ENCODE measurements at places on chromosomes 5 and 9.
A peak's percentile ranks its signal among the peaks of the same experiment; 100 is the strongest.

- no peak for DNase-seq
Observed at GRCh38 chr5:155434681-155435080, 421.1 kb downstream of the KIF4B start.

- no peak for DNase-seq
Observed at GRCh38 chr5:126881821-126882600, 105.1 kb downstream of the LMNB1 start.

GRCh38 chr9:93649610-93650261 is 73.4 kb downstream of the PHF2 start:
- DNase-seq, result no peak

DNA sequence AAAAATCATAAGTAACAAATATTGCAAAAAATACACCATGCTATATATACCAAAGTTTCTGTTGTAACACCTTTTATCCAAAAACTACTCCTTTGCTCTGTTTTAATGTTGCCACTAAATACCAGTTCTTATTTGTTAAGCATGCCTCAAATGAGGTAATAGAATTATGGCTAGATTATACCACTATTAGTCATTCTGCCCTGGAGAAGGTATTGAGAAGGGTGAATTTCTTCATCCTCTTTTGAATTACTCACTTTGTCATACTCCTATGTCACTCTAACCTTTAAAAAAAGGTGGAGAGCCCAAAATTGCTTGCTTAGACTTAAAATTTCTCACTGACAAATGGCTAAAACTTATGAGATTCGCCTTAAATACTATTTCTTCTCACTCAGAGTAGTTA is 750.9 kb downstream of the MAT2B start:
- no peak for DNase-seq

DNA sequence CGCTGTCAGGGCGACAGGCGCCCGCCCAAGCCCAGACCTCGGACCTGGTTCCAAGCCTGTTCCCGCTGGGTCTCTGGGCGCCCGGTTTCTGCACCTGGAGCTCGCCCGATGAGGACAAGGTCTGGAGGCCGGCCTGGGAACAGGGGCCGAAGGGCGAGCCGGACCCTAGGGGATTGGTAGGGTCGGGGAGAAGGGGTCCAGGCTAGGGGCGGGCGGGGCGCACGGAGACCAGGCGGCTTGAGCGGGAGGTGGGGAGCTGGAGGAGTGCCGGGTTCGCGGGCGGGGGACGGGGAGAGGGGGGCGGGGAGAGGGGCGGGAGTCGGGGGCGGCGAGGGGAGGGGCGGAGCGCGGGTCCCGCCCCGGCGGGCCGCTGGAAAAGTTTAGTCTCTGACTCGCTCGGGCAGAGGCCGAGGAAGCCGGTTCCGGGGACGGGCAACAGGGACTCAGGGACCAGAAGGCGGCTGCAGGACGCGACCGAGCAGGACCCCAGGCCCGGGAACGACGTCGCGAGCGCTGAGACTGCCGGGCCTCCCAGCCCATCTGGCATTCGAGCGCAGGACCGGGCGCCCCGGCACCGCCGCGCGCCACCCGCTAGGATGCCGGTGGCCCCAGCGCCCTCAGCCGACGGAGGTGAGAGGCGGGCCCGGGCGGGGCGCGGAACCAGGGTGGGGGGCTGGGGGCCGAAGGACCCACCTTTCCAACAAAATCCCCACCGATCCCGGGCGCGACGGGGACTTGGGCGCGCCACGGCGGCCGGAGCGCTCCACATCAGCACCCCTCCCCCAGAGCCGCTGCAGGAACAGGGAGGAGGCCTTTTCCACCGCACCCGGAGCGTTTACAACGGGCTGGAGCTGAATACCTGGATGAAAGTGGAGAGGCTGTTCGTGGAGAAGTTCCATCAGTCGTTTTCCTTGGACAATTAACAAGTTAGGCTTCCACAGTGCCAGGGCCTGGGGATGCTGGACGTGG is at the start of gene S1PR3:
S1PR3 (plus strand) TSS at position 403 of the 969 bp plus-strand sequence. CDS start 9,733 bp downstream, outside the sequence.
- no peak for DNase-seq

DNA sequence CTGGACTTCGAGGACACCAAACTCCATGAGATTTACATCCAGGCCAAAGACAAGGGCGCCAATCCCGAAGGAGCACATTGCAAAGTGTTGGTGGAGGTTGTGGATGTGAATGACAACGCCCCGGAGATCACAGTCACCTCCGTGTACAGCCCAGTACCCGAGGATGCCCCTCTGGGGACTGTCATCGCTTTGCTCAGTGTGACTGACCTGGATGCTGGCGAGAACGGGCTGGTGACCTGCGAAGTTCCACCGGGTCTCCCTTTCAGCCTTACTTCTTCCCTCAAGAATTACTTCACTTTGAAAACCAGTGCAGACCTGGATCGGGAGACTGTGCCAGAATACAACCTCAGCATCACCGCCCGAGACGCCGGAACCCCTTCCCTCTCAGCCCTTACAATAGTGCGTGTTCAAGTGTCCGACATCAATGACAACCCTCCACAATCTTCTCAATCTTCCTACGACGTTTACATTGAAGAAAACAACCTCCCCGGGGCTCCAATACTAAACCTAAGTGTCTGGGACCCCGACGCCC is 1.3 kb downstream of the PCDHGC3 start:
- no peak for DNase-seq

DNA sequence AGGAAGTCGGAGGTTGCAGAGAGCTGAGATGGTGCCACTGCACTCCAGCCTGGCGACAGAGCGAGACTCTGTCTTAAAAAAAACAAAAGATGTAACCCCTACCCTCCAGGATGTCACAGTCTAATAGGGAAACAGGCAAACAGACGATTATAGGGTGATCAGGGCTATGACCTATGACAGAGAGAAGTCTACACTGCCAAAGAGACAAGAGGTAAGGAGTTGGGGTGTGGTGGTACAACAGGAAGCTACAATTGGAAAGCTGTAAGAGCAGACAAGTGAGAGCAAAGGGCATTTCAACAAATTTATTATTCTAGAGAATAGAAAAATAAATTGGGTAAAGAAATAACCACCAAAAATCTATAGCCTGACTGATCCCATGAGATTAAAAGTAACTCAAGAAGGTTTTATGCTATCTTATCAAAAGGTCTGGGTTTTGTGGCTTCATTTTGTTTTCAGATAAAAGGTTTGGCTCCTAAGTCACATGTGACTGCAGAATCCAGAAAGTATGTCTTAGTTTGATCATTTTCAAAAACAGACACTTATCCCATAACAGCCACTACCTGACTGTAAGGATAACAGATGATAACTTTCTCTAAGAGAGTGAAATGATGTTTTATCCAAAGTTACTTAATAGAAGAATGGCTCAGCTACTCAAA is 7.3 kb downstream of the CDC26 start:
- no peak for DNase-seq

DNA sequence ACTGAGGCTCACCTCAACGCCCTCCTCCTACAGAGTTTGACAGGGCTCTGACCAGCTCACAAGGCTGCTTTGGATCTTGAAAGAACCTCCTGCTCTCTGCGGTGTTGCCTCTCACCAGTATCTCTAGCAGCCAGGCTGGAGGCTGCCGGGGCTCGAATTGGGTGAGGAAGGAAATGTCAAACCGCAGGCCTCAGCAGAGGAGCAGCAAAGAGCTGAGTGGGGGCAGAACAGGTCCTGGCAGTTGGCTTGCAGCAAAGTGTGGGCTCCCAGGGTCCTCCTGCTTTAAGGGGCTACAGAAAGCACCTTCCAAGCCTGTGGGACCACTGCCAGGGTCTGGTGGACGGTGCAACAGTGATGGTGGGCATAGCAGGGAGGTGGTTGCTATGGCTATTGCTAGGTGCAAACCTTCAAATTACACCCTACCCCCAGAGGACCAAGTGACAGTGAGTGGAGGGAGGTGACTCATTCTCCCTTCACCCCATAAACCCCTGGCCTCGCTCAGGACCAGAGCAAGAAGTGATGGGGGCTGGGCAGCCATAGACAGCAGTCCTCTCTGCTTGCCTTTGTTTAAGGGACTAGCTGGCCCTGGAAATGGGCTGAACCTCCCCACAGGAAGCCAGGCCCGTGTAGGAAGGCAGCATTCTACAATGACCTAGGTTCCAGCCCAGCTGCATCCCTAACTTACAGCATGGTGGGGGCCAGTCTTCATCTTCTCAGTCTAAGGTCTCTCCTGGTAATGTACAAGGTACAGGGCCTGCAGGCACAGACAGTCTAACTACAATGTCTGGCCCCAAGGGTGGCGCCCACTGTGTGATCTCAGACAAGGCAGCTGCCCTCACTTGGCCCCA is 18.7 kb downstream of the LCP2 start:
- DNase-seq, result no peak

- no peak for DNase-seq
Observed at GRCh38 chr5:167245868-167246267, 1045.6 kb upstream of the WWC1 start.

DNA sequence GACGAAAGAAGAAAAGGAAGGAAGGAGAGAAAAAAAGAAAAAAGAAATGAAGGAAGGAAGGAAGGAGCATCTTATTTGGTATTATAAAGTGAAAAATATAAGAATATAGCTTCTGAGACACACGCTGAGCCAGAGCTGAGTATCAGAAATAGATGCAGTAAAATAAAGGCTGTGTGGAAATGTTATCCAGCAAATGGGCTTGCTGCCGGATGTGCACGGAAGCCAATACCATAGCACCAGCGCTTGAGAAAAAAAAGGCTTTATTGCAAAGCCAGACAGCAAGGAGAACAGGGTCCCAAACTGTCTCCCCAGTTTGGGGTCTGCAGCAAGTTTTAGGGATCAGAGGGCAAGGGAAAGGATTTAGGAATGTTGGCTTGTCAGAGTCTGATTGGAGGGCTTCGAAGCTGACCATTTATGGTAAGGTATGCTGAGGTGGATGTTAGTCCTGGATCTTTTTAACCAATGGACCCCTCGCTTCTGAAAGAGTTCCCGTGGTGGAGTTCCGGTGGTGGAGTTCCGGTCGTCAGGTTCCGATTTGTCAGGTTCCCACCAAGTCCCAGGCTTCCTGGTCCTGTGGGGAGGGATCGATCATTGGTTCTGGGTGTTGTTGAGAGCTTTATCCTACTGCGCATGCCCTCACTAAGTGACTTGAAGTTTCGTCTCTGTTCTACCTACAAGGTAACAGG is 70.4 kb downstream of the SFXN1 start:
- DNase-seq, result no peak

DNA sequence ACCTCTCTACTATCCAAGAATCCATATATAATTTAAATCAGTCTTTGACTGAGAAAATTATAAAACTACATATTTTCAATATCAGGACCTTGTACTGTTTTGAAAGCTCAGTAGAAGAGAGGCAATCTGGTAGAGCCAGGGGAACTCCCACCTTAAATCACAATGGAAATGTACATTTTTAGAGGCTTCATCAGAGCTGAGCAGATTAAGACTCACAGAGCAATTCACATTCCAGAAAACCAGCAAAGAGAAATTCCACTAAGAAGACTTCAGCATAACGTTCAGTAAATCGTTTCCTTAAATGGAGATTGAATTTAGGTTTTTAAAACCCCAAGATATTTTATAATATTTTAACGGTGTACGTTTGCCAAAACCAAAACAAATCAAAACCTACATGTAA is 227.8 kb upstream of the TRPM3 start:
- DNase-seq, result peak; percentile 61

DNA sequence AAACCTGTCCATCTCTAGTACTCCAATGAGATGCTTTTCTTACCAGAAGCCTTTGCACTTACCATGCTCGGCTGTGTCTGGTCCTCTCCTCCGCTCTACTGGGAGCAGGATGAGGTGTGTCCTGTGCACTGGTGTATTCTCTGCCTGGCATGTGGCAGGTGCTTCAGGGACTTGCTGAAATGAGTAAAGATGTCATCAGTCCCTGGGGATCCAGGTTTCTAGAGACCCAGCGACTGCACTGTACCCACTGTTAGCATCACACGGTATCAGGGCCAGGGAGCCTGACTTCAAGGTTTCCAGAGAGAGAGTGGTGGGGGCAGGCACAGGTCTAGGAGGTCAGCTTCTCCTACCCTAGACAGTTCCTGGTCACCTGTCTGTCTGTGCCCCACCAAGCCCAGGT is 10.5 kb downstream of the PTTG1 start:
- DNase-seq, result no peak

GRCh38 chr9:101073122-101073521 is 44.6 kb downstream of the PLPPR1 start:
- no peak for DNase-seq

DNA sequence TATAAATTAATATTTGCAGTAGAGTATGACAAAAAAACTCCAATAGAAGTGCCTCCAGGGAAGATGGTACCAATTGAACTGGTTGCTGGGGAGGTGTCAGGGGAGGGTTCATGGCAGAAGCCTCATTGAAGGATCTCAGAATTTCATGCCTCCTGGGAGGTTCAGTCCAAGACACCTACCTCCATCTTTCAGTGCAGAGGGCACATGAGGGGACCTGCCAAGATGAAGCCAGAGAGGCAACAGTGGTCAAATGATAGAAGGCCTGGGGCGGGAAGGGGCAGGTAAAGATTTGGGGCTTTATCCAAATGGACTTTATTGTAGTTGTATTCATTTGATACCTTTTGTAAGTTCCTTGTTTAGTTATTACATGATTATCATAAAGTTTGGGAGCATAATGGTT is 25.9 kb upstream of the KCNIP1 start:
- DNase-seq, result no peak

- DNase-seq, result no peak
Observed at GRCh38 chr9:123735376-123735775, 194.6 kb downstream of the DENND1A start.

- no peak for DNase-seq
Observed at GRCh38 chr5:121748686-121749085, 103.0 kb upstream of the FTMT start.

GRCh38 chr9:5493679-5494511 is 16.4 kb upstream of the PDCD1LG2 start:
- DNase-seq, result peak; percentile 42

DNA sequence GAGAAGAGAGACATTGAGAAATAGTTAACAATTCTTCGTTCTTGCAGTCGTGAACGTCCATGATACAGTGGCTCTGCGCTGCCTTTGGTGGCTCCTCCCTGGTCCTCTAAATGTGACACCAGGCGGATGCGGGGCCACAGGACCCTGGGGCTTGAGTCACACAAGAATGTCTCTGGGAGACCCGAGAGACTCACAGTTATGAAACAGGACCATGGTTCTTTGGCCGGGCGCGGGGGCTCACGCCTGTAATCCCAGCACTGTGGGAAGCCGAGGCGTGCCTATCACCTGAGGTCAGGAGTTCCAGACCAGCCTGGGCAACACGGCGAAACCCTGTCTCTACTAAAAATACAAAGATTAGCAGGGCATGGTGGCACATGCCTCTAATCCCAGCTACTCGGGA is 767 bp upstream of the ZDHHC11 start:
- no peak for DNase-seq

DNA sequence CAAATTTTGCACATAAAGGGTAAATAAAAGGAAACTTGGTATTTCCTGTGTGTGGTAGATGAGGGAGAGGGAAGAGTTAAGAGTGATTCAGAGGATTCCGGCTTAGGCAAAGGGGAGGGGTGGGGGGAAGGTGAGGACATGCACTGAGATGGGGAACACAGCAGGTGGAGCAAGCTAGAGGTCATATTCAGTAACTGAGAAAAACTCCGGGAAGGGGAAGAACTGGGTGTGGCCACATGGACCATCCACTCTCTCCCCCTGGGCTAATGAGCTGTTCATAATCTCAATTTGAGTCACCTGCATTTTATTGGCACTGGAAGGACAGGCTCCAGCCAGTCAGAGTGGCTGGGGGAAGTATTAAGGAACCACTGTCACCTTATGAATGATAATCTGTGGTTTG is 45.1 kb upstream of the UGCG start:
- no peak for DNase-seq

- no peak for DNase-seq
Observed at GRCh38 chr5:54234304-54234933, 76.0 kb downstream of the ARL15 start.

GRCh38 chr9:97925497-97926334 is 3.4 kb upstream of the TRMO start:
- no peak for DNase-seq

- peak; percentile 31 for DNase-seq
Observed at GRCh38 chr5:121273833-121274433, 577.7 kb upstream of the FTMT start.

- no peak for DNase-seq
Observed at GRCh38 chr5:143057580-143057999, 287.4 kb downstream of the ARHGAP26 start.
